NCI-H1092 treated with DMSO at 0.1 percent for 48 hours (cell line): ENCODE measurements at places on chromosomes 5 and 9.

- DNase-seq, result no peak
Measured at GRCh38 chr5:14745188-14745563, 80.7 kb downstream of the OTULIN start.

- no peak for DNase-seq
Measured at GRCh38 chr9:89952401-89952800, 347.6 kb downstream of the GADD45G start.

DNA sequence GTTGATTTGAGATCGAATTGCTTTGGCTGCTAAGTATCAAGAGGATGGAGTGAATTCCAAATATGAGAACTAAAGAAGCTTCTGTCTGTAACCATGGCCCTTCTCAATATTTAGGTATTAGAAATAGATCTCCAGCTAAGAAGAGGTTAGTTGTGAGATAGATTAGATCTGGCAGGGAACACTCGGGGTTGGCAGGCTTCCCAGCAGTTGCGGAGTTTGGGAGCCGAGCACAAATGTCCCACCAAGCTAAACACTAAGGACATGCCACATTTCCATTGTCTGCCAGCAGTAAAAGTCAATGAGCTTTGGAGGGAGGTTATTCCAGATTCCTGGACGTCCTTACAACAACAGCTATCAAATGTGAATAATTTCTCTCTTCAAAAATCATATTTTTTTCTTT, 85.8 kb downstream of the TAF11L14 start:
- DNase-seq, result peak; percentile 31

DNA sequence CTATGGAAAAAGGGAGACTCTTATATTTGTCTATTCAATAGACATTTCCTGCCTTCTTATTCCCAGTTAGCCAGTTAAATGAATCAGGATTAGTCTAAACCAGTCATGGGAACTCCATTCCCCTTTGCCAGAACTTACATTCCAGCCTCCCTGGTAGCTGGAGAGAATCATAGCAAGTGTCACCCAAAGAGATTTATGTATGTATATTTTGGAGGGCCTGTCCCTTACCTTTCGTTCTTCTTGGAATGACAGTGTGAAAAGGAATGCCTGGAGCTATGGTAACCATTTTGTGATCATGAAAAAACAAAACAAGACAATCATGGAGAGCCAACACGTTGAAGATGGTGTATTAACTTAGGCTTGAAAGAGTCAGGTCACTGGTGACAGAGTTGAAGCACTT, 627.7 kb downstream of the CCDC171 start:
- no peak for DNase-seq

GRCh38 chr5:124957063-124957462, 210.6 kb upstream of the ZNF608 start:
- DNase-seq, result no peak

DNA sequence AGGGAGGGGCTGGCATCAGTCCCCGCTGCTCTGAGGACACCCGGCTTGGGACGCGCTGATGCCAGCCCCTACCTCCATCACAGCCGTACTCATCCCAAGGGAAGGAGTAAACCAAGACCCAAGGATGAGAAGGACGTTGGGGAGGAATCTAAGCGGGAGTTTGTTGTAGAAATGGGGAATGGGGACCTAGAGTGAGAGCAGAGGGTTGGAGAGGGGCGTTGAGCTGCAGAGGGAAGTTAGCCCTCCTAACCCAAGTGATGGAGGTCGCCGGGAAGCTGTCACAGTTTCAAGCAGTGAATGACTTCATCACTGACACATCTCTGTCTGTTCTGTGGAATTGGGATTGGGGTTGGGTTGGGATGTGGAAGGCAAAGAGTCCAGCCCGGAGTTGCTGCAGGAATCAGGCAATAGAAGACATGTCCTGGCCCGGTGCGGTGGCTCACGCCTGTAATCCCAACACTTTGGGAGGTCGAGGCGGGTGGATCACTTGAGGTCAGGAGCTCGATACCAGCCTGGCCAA, 759 bp upstream of the SUSD1 start:
- no peak for DNase-seq

DNA sequence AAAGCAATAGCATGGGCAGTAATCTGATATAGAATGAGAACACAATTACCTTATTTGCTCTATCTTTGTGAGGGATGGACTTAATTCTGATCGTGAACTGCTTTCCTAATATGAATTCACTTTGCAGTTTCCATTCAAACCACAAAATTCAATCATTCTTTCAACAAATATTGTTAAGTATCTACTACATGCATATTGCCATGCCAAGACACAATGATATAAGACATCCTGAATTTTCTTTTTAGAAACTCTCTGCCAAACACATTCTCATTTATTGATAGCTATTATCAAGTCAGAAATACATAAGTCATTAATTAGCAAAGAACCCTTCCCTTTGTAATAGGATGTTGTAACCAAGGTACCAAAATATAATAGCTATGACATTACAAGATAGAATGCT, 121.6 kb upstream of the TARS1 start:
- no peak for DNase-seq
